ENCODE measurements at places on chromosomes 13 and 19. TPM values are rescaled to one million over a fixed set of nuclear protein-coding genes. Genes with fewer than 3 reads are reported as not detected.

DNA sequence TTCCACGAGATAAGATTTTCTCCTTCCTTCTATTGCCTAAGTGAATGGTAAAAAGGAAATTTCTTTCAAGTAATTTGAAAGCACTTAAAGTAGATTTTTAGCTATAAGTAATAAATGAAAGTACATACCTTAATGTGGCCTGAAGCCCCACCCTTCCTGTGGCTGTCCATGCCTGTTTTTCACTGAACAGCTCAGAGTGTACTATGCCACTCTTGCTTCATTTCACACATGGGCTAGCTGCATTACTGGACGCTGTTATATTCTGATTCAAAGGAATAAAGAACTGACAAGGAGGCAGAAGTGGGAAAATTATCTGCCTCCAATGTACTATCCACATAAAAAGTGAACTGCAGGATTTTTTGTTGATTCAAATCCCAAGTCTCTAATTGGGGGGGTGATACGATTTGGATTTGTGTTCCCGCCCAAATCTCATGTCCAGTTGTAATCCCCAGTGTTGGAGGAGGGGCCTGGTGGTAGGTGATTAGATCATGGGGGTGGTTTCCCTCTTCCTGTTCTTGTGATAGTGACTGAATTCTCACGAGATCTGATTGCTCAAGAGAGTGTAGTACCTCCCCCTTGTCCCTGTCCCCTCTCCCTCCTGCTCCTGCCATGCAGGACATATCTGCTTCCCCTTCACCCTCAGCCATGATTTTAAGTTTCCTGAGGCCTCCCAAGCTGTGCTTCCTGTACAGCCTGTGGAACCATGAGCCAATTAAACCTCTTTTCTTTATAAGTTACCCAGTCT is 154.7 kb upstream of the SGCG start:
- no peaks in the 10 kb centered on the region for H3K36me3 ChIP-seq
- no peak overlapping the region for H3K27ac ChIP-seq
- no peaks in the 10 kb centered on the region for H3K4me1 ChIP-seq
- peaks cover 10% of the 10 kb centered on the region for H3K27me3 ChIP-seq
- H3K4me3 ChIP-seq = no peak overlapping the region

DNA sequence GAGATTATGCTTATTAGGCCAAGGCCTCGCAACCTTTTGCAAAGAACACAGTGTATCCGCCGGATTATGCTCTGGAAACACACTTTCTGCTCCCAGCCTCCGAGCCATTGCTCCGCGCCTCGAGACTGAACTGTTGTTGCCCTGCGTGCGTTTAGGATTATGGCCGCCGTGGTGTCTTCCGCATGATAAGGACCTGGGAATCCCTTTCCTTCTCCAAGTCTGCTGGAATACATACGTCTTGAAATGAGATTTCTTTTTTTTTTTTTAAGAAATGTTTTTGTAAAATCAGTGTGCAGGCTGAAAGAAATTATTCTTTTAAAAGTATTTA is 89.8 kb upstream of the SOX1 start:
- H3K4me1 ChIP-seq = peaks cover 15% of the 10 kb centered on the region
- H3K27ac ChIP-seq = no peak overlapping the region
- H3K27me3 ChIP-seq = peaks cover 63% of the 10 kb centered on the region
- no peak overlapping the region for H3K4me3 ChIP-seq

- no peaks in the 10 kb centered on the region for H3K36me3 ChIP-seq
- H3K4me1 ChIP-seq = peaks cover 26% of the 10 kb centered on the region
- no peak for DNase-seq
Measured at GRCh38 chr19:1758231-1758577, 4.9 kb downstream of the ONECUT3 start.

DNA sequence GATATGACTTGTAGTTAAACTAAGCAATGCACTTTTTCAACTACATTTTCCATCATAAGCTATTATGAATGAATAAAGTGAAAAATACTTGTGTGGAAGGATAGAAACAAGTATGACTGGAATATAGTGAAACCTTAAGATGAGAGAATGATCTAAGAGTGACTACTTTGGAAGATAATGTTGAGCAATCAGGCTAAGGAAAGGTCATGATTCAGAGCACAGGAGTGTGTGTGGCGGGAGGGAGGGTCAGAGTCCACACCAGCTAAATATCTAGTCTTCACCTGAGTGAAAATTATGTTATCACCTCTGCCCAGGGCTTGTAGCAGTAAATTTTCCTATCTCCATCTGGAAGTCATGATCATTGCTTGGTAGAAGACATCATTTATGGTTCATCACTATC is 833.4 kb upstream of the ATXN8OS start:
- H3K27me3 ChIP-seq = no peaks in the 10 kb centered on the region
- no peaks in the 10 kb centered on the region for H3K4me1 ChIP-seq
- DNase-seq = no peak

DNA sequence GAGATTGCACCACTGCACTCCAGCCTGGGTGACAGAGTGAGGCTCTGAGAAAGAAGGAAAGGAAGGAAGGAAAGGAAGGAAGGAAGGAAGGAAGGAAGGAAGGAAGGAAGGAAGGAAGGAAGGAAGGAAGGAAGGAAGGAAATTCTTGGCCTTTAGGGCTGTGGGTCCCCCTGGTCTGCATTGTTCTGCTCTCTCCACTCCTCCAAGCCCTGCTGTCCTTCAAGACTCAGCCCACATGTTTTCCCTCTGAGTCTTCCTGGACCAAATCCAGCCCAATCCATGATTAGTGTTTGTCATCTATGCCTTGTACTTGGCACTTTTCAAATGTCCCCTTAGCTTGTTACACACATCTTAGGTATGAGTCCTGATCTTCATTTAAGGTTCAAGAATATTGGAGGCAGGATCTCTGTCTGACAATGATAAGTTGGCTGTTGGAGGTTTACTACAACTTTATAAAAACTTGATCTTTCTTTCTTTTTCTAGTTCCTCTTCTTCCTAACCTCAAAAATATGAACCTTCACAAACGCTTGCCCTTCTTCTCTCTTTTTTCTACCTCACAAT is 48.8 kb upstream of the INTS6 start:
- H3K4me1 ChIP-seq = no peaks in the 10 kb centered on the region
- H3K27me3 ChIP-seq = no peaks in the 10 kb centered on the region
- no peak for DNase-seq

DNA sequence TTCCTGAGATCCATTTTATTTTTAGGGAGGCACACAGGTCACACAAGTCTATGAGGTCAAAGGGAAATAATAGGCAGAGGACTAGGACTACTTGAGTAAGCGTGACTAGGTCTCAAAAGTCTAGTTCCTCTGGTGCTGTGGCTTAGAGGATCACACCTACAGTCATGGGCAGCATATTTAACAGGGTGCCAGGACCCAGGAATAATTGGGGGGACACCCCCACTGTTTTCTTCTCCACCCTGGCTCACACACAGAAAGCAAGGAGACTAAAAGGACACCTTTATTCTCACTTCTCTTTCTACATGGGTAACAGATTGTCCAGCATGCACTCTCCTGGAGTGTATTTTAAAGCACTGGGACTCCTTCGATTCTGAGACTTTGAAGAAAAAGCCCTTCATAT is 26.2 kb downstream of the OXGR1 start:
- no peak overlapping the region for H3K27ac ChIP-seq
- H3K36me3 ChIP-seq = no peaks in the 10 kb centered on the region
- H3K27me3 ChIP-seq = no peaks in the 10 kb centered on the region
- H3K4me3 ChIP-seq = no peak overlapping the region

GRCh38 chr13:104382951-104383350 is 1316.7 kb upstream of the SLC10A2 start:
- no peak overlapping the region for H3K4me3 ChIP-seq
- no peaks in the 10 kb centered on the region for H3K27me3 ChIP-seq
- no peaks in the 10 kb centered on the region for H3K36me3 ChIP-seq
- DNase-seq = no peak

The NANOS3 gene
- 1.3 TPM for total RNA-seq

The DCLK1 gene
- 8.4 TPM for total RNA-seq

The DACT3 gene
- total RNA-seq = 18.3 TPM

The RNF17 gene
- not detected for total RNA-seq

The PROZ gene
- total RNA-seq = not detected

The NFIC gene
- 145 TPM for total RNA-seq

Data from left ventricle myocardium inferior (tissue), 1 donor.